Karpas-422 (cell line): ENCODE measurements at places on chromosomes 13 and 19.

GRCh38 chr19:51258165-51259160, 7.6 kb downstream of the SIGLECL1 start:
- peak; percentile 64 for DNase-seq

DNA sequence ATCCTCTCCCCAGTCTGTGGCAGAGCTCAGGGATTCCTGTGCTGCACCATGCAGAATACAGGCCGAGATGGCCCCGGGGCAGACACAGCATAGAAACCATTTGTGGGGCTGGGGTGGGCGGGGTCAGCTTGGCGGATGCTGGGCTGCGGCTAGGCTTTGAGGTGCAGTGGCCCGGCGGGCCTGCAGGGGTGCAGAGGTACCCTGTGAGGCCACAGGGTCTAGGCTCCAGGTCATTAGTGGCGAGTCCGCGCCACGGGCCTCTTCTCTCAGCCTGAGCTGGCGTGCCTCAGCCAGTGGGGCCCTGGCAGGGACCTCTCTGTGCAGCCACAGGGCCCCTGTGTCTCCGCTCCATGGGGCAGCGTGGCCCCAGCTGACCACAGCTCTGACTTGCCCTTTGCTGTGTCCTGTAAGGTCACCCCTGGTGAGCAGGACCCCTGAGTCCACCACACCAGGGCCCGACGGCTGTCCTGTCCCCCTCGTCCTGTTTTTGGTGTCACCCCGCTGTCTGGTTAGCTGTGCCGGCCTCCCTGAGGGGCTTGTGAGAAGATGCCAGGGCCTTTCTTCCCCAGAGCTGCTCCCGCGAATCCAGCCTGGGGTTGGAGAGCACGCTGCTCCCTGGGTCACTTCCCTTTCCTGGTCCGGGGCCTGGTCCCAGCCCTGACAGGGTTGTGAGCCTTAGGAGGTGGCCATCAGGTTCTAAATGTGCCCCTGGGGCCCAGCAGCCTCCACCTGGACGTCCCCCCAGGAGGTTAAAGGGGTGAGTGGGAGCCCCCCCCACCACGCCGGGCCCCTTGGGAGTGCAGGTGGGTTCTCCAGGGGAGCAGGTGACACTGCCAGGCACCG, 12.1 kb downstream of the KDM4B start:
- DNase-seq, result no peak

DNA sequence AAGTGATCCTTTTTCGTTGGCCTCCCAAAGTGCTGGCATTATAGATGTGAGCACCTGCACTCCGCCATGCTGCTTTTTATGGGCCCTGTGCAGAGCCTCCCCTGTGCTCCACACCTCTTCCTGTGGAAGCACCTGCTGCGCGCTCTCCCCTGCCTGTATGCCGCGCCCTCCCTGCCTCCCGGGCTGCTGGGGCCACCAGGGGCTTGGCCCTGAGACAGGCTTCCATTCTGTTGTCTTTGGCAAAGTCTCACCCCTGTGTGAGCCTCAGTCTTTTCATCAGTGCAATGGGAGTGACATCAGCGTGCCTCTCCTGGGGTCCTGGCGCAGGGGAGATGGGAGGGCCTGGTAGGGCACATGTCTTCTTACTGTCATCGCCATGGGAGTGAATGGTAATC, 1.3 kb downstream of the FAM174C start:
- DNase-seq, result no peak

DNA sequence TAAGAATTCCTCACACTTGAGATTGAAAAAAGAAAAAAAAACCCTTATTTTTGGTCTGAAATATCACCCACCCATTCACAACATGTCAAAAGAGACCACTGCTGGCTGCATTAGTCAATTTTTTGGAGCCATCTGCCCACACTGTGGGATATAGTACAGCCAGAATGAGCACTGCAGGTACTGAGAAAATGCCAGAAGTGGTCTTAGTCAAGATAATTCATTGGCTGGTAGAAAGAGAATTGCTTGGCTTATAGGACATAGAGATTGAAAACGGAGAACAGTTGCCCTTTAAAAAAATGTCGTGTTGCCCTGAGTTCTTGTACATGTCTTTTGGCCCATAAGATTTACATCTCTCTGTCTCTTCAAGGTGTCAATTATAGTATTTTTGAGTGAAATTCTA, 1899.5 kb downstream of the OLFM4 start:
- no peak for DNase-seq

DNA sequence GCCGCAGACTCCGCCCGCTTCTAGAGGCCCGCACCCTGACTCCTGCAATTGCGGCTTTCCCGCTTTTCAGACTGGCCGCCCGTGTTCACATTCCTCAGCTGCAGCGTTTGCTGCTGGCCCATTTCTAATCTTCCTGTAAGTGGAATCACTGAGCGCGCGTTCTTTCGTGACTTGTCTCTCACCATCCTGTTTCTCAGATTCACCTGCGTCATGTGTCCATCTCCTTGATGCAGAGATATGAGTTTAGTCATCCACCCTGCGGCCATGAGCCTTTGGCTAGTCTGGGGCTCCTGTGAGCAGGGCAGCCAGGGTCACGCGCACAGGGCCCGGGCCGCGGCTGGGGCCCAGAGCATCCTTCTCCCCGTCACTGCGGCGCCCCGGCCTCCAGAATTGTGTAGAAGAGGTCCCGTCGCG, 110.0 kb downstream of the CRYL1 start:
- no peak for DNase-seq

GRCh38 chr19:970695-971094, 13.4 kb upstream of the WDR18 start:
- DNase-seq, result peak; percentile 60

DNA sequence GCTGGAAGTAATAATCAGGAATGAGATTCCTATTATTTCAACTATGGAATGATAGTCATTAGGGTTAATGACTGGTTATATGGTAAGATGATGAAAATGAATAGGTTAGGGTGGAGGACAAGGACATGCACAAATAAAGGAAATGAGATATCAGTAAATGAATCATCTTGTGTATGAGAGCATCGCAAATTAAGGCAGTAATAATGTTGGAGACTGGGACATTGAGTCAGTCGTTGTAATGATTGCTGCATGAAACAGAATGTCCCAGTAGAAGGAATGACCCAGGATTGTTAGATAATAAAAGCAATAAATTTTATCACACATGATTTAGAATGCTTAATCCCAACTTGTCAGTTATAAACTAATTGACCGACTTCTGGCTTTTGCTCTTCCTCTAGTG, 1733.7 kb upstream of the PCDH20 start:
- no peak for DNase-seq
